ENCODE measurements at places on chromosomes 12 and 14. TPM values are rescaled to one million over a fixed set of nuclear protein-coding genes. Genes with fewer than 3 reads are reported as not detected.

The AMDHD1 gene
- total RNA-seq = 0.13 TPM

The INHBC gene
- total RNA-seq = not detected

The PPP4R4 gene
- total RNA-seq = 8.5 TPM

The PTGR2 gene
- total RNA-seq = 3.5 TPM

The PZP gene
- total RNA-seq = under 0.01 TPM

The PTGDR gene
- total RNA-seq = not detected

The BBOF1 gene
- 5.7 TPM for total RNA-seq

The PPP1R1A gene
- total RNA-seq = not detected

The KRT78 gene
- not detected for total RNA-seq
